ENCODE measurements at places on chromosomes 16 and 17. TPM values are rescaled to one million over a fixed set of nuclear protein-coding genes. Genes with fewer than 3 reads are reported as not detected.
A peak's percentile ranks its signal among the peaks of the same experiment; 100 is the strongest.

DNA sequence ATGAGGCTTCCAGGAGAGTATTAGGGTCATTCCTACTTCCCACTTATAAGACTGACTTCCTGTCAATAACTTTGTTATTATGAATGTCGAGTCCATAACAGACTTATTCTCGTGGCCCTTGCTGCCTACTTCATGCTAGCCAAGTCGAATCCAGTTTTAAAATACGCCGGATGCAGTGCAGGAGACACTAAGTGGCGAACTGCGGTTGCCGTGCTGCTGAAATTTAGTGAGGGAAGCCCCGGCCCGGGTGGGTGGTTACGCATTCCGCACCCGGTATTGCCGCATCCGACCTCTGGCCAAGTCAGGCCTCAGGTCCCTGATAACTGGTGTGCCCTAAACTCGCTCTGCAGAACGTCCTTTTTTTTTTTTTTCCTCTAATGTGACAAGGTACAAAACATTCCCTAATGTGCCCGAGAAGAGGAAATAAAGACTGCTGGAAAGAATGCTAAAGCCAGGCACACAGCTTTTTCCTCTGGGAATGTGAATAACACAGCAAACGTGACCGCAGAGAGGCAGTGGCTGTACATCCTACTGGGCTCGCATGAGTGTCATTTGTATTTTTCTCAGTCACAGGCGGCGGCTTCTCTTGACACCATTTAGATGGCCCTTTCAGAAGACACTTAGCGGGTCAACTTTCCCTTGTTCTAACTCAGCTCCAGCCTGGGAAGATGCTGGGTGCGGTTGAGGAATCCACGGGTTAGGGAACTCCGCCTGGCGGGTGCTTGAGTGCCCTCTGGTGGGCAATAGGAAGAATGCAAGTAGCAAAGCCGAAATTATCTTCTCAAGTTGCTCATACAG is 7.1 kb upstream of the AKTIP start:
- H3K27me3 ChIP-seq: no peaks in the 10 kb centered on the region
- H3K4me1 ChIP-seq: peaks cover 22% of the 10 kb centered on the region
- DNase-seq: no peak
- no peak overlapping the region for H3K4me3 ChIP-seq
- peak overlapping the region; percentile 78 for H3K27ac ChIP-seq

GRCh38 chr16:64715624-64716023 is 406.2 kb downstream of the CDH11 start:
- no peaks in the 10 kb centered on the region for H3K36me3 ChIP-seq
- H3K4me1 ChIP-seq: no peaks in the 10 kb centered on the region
- H3K27ac ChIP-seq: no peak overlapping the region
- no peak overlapping the region for H3K4me3 ChIP-seq

DNA sequence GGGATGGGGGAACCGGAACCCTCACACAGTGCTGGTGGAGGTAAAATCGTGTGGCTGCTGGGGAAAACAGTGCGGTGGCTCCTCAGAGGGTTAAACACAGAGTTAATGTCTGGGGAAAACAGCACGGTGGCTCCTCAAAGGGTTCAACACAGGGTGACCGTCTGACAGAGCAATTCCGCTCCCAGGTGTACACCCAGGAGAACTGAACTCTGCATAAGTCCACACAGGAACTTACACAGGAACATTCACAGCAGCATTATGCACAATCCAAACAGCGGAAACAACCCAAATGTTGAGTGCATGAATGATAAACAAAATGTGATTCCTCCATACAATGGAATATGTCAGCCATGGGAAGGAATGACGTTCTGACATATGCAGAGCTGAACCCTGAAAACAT is 51.4 kb downstream of the CCDC57 start:
- H3K27ac ChIP-seq: no peak overlapping the region
- H3K4me1 ChIP-seq: no peaks in the 10 kb centered on the region
- no peaks in the 10 kb centered on the region for H3K27me3 ChIP-seq
- no peak for DNase-seq

GJD3 gene
- not detected for total RNA-seq

- no peaks in the 10 kb centered on the region for H3K4me1 ChIP-seq
- no peak for DNase-seq
- H3K27ac ChIP-seq: peak overlapping the region; percentile 77
- no peaks in the 10 kb centered on the region for H3K36me3 ChIP-seq
- no peaks in the 10 kb centered on the region for H3K27me3 ChIP-seq
Observed at GRCh38 chr17:6936370-6937028, 59.4 kb upstream of the ALOX12 start.

GRCh38 chr16:67730326-67730725 is 11.2 kb upstream of the GFOD2 start:
- H3K27ac ChIP-seq: no peak overlapping the region
- H3K4me3 ChIP-seq: no peak overlapping the region
- DNase-seq: no peak

DNA sequence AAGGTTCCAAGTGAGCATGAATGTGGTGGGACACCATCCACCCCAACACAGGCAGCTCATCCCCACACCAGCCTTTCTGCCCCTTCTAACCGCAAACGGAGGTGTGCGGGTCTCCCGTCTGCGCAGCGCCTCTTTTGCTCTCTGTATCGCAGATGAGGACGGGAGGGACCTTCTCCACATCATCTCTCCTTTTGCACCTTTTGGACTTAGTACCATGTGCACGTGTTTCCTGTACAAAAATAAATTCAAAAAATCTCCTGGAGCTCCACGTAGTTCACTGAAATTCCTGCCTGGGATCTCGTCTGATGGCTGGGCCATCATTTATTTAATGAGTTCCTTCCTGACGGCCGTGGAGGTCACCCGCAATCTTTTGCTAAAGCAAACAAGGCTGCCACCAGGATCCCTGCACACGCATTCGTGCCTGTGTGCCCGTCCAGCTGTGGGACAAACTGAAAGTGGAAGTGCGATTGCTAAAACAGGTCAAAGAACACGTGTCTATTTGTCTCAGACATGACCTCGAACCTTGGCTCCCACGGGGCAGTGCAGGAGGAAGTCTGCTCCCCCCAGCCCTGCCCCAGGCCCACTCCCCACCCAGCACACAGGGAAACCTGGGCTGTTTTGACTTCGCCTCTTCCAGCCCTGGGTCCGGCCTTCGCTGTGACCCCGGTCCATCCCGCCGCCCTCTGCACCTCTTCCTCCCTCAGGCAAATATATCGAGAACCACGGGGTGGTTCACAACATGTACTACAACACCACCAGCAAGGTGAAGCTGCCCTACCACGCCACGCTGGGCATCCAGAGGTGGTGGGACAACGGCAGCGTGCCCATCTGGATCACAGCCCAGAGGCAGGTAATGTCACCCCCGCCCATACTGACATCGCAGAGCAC is 2.3 kb downstream of the ENPP7 start:
- peaks cover 3% of the 10 kb centered on the region for H3K4me1 ChIP-seq
- no peak overlapping the region for H3K4me3 ChIP-seq
- no peak for DNase-seq
- H3K27me3 ChIP-seq: peaks cover 16% of the 10 kb centered on the region
- H3K36me3 ChIP-seq: no peaks in the 10 kb centered on the region
- no peak overlapping the region for H3K27ac ChIP-seq

- no peak overlapping the region for H3K4me3 ChIP-seq
- peaks cover 15% of the 10 kb centered on the region for H3K4me1 ChIP-seq
- no peak overlapping the region for H3K27ac ChIP-seq
- no peaks in the 10 kb centered on the region for H3K27me3 ChIP-seq
- no peaks in the 10 kb centered on the region for H3K36me3 ChIP-seq
- no peak for DNase-seq
Observed at GRCh38 chr17:56700919-56701420, 107.5 kb downstream of the NOG start.

- H3K36me3 ChIP-seq: no peaks in the 10 kb centered on the region
- DNase-seq: no peak
- no peaks in the 10 kb centered on the region for H3K27me3 ChIP-seq
- no peak overlapping the region for H3K4me3 ChIP-seq
Observed at GRCh38 chr17:55903028-55903690, 152.3 kb downstream of the PCTP start.
